Stimulated activated CD8-positive, alpha-beta memory T cell treated with anti-CD3 and anti-CD28 coated beads, Interleukin-7, amount 100 ng/mL, for 24 hours (primary cell): ENCODE measurements at places on chromosomes 7 and 10.

- no peak for DNase-seq
Observed at GRCh38 chr7:107206136-107206535, 37.3 kb downstream of the HBP1 start.

- DNase-seq = no peak
Observed at GRCh38 chr7:106376026-106376799, 91.4 kb upstream of the NAMPT start.

DNA sequence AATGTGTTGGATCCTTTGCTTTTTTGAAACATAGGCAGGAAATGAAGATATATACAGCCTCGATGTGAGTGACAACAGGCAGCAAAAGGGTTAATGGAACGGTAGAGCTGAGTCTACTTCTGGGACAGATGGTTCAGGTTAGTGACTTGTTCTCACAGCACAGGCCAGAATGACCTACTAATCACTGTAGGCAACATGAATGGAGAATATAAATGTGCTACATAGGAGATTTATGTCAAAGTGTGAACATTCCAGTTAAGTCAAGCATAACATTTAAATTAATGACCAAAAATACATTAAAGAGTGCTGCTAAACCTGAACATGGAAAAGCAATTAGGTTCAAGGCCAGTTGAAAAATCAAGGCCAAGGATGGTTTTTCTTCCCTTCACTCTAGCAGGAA is 235.2 kb downstream of the POU6F2 start:
- no peak for DNase-seq

DNA sequence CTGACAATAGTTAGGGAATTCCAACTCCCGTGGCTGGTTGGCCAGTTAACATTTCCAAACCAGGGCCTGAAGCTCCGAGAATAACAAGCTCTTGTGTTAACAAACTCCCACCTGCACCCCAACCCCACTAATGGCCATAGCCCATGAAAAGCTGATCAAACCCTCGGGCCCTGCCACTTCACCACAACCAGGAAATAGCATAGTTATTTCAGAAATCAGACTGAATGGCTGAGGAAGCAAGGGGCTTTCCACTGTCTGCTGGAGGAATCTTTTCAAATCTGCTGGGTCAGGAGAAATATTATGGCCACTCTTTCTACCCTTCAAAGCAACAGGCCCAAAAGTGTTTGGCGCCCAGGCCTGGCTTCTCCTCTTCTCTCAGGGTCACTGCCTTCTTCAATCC is 145.6 kb downstream of the GLCCI1 start:
- DNase-seq = no peak

DNA sequence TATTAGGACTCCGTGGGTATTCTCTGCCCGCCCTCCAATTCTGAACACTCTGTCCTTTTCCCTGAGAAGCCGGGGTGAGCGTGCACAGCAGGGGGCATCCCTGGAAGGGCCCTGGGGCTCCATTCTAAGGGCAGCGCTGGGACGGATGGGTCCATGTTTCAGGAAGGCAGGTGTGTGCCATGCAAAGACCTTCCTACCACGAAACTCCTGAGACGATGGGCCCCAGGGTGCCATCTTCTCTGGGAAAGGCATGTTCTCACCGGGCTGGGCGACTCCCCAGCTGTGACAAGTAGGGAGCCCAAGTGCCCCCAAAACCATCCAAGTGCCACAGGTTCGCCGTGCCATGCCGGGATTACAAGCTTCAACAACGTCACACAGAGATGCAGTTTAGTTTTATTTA is 256.7 kb downstream of the DNAJB6 start:
- DNase-seq = no peak

DNA sequence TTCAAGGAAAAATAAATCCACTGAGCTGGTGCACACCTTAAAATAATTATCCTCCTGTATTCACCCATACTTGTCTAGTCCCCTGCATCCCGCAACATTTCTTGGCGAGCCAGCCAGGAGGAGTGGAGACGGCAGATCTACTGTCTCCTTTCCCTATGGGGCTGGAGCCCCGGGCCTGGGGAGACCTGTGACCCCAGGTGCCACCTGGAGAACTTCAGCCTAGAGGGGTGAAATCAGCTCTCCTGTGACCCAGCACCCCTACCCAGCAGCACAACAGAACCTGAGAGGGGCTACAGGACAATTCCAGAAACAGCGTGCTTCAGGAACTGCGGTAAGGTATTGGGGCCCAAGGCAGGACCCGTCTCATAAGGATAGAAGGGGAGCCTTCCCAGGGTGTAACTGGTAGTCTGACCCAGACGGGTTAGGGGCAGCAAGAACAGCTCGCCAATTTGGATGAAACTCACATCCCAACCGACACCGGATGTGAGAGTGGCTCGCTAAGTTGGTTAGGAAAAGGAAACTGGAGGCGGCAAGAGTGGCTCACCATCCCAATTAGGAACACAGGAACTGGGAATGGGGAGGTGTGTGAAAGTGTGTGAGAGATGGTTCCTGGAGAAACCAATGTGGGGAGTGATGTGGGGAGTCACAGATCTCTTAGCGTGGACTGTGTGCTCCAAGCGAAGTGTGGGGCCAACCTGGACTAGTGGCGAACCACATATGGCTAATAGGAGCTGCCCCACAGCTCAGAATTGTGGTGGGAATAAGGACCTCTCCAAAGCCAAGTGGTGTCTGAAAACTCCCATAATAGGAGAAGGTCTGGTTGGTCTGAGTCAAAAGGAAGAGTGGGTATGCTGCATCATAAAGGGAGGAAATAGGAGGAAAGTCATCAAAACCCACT is 15.1 kb upstream of the DENND2A start:
- DNase-seq = no peak

DNA sequence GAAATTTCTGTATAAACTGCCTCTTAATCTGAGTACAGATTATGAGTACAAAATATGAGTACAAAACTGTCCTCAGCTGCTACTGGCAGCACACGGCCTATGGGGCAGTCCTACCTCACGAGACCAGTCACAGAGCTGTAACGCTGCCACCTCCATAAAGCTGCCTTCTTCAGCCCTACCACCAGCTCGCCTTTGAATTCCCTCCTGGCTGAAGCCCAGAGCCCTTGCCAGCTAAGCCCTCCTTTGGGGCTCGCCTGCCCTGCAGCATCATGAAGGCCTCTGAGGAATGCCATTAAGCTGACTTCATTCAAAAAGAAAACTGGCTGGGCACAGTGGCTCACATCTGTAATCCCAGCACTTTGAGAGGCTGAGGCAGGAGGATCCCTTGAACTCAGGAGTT is 180.0 kb upstream of the SH2B2 start:
- no peak for DNase-seq

GRCh38 chr10:113263056-113263455 is 289.8 kb upstream of the HABP2 start:
- DNase-seq = no peak

DNA sequence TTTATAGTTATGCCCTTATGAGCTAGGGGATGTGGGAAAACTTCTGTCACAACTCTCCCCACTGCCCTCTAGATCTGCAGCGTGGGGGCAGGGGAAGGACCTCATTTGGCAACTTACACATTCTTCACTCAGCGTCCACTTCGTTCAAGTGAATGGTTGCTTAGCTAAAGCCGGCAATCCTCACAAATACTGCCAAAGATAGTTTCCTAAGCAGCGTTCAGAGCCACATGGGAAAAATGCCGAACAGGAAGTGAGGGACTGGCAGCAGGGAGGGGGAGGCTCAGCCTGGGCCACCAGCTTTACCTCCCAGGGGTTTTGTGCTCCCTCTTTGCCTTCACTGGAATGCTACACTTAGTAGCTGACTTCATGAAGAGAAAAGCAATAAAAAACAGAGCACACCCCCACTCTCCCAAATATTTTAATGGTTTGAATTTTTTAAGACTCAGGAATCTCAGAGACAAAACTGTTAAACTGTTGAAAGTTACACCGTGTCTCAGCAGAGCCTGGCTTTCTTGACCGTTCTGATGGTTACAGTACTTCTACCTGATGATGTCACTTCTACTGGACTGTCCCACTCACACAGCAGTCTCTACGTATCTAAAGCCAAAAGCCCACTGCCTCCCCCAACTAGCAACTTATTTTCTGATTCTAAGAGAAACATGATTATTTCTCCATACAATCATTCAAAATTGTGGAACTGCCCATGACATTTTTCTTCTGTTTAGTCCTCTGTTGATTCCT is 10.4 kb downstream of the GRM3 start:
- DNase-seq = no peak

GRCh38 chr10:124182088-124182541 is 88.7 kb upstream of the CHST15 start:
- no peak for DNase-seq
